ENCODE measurements at places on chromosomes 2 and 18.

DNA sequence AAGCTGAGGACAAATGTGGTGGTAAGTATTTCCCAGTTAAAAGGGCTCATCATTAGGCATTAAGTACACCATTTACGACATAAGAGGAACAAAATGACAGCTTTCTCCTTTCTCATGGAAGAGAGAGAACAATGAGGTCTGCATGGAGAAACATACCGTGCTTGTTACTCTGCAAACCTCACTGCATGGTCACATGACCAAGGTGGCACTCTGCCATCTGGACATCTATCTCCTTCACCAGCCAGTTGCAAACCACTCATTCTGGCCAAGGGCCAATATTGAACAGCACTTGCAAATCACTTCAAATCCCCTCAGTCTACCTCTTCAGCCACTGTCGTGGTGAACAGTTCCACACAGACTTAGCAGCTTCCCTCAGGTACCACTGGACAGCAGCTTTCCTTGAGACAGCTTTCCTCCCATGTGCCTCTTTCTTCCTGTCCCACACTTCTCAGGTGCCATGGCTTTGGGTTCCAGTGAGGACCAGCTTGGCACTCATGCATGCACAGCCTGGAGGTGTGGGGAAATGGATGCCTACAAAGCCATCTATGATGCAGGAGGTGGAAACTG, 29.5 kb upstream of the DPP4 start:
- DNase-seq = no peak

- peak; percentile 97 for DNase-seq
Observed at GRCh38 chr2:181305301-181306123, 151.7 kb upstream of the ITGA4 start.

DNA sequence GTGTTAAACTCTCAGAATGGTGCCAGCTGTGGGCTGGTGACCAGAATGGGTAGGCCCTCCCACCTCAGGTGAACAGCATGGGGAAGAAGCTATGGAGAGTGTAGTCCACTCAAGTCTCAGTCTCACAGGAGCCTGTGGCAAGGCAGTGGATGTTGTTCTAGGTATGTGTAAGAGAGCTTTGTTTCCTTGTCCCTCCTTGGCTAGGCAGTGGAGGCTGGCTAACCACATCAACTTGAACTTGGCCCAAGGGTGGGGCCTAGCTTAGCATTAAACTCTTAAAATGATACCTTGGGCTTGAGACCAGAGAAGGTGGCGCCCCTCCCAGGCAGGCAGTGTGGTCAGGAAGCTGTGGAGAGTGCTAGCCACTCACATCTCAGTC, 53.2 kb upstream of the SLC4A10 start:
- no peak for DNase-seq

DNA sequence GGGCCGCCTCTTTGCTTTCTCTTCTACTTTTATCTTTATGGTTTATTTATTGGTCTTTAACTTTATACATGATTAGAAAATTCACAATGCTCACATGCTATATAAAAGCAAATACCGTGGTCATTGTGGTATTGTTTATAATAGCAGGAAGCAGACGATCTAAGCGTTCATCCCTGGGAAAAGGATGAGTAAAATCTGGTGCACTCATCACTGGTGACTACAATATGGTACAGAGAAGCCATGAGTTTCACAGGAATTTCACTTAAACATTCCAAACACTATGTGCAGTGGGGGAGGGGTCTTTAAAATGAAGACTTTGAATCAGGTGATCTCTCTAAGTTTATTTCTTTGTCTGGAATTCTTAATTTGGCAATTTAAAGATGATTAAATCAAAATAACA, 97.9 kb downstream of the SCN3A start:
- DNase-seq = no peak

DNA sequence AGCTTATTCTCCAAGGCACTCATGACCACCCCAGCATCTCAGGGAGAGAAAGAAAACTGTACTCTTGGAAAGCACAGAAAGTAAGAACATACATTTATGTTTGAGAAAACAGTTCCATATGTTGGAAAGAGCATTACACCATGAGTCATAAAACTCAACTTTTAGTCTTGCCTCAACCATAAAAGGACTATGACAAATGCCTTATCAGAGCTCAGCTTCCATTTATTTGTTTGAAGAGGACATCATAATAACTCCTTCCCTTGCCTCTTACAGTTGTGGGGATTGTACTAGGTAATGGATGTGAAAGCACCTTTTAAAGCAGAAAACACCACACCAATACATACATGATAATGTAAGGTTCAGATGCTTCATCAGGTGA, 370.8 kb downstream of the LNPK start:
- DNase-seq = no peak

DNA sequence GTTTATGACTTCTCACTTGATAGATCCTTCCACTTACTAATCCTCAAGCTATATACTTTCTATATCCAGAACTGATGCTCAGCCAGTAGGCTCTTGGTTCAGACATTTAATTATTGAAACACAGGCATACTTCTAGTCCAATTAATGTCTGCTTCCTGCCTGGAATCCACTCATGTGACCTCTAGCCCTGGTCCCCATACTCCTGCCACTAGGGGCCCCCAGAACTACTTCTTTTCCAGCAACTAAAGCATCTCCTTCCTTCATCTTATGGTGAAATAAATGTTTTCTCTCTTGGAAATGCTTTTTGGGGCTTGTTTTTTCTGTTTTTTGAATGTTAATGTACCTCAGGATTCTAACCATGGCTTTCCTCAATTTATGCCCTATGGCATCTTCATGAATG, 527.6 kb downstream of the SATB2 start:
- no peak for DNase-seq

DNA sequence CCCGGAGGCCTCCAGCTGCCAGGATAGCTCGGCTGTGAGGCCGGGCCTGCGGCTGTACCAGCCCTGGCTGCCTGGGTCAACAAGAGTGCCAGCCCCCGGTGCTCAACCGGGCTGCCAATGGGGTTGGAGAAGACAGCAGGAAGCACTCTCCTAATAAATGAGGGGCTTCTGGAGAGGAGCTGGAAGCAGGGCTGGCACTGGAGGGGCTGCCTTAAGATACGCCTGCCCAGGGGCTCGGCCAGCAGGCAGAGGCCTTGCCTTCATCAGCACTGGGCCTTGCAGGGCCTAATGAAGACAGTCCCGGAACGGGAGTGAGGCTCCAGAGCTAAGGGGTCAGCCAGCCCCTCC, 73.6 kb downstream of the TEX51 start:
- no peak for DNase-seq

DNA sequence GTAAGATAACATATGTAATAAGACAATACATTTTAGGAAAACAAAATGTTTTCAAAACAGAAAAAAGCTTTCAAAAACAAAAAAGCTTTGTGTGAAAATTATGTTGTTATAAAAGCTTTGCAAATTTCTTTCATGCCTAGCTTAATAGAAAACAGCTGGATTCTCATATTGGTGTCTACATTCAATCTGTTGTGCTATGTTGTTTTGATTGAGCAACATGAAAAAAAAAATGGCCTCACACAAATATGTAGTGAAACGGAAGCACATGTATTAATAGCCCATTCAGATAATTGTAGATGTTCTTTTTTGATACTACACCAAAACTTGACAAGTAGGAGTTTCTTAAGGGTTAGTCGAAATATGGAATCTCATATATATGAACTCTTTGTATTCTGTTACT, 197.5 kb downstream of the ZEB2 start:
- no peak for DNase-seq

- no peak for DNase-seq
Observed at GRCh38 chr2:173358616-173359015, 3.9 kb downstream of the CDCA7 start.

GRCh38 chr2:201735486-201735885, 37.0 kb upstream of the MPP4 start:
- DNase-seq = no peak

GRCh38 chr18:56001576-56001975, 413.6 kb upstream of the TCF4 start:
- no peak for DNase-seq

GRCh38 chr2:23467618-23468017, 82.6 kb downstream of the KLHL29 start:
- no peak for DNase-seq

DNA sequence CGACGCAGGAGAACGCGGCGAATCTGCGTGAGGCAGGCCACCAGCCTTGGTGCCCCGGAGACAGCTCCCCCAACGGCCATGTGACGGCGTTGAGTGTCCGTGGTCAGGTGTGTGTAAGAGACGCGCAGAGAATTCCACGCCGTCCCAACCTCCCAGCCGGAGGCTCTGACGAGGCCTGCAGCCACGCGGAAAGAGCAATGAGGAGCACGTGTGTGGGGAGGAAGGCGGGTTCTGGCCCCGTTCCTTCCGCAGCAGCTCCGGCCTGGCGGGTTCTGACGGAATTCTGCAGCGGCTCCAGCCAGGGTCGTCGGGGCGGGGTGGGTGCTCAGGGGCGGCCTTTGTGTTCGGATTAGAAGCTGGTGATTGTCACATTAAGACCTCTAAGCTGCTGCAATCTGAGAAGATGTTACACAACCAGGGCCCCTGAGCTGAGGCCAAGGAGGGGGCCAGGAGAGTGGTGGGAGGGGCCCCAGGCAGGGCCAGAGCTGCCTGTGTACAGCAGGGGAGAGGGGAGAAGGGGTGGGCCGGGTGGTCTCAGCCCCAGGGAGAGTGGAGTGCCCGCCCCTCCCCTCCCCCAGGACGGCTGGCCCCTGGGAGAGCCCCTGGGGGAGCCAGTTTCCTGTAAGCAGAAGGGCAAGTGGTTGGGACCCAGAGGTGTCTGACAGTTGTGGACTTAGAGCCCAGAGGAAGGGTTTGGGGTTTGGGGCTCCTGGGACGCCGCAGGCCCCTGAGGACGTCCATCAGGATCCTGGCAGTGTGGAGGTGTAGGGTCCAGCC, 5.1 kb upstream of the GAL3ST2 start:
- no peak for DNase-seq
